ENCODE measurements at places on chromosomes 6 and 20.
A peak's percentile ranks its signal among the peaks of the same experiment; 100 is the strongest.

DNA sequence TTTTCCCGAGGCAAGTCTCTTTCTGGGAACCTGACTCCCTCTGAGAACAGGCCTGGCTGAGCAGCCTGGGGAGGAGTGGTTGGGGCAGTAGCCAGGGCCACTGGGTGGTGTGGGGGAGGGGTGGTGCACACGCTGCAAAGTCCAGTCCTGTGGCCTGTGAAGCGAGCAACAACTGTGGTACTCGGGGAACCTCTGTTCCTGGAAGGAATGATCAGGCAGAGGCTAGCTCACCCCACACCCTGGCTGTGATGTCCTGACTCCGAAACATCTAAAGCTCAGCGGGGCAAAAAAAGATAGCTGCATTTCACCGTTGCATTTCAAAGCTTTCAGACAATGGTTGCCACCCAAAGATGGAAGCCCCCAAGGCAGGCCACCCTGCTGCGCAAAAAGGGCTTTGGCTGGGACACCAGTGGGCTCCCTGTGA is 25.5 kb downstream of the PCK1 start:
- no peak for DNase-seq

- no peak for DNase-seq
These were observed 21.2 kb upstream of the VSTM2L start for GRCh38 chr20:37881601-37882343.

GRCh38 chr6:122799916-122800686 is 11.0 kb downstream of the SMPDL3A start:
- no peak for DNase-seq

GRCh38 chr6:20338156-20338555 is 63.5 kb upstream of the E2F3 start:
- no peak for DNase-seq

DNA sequence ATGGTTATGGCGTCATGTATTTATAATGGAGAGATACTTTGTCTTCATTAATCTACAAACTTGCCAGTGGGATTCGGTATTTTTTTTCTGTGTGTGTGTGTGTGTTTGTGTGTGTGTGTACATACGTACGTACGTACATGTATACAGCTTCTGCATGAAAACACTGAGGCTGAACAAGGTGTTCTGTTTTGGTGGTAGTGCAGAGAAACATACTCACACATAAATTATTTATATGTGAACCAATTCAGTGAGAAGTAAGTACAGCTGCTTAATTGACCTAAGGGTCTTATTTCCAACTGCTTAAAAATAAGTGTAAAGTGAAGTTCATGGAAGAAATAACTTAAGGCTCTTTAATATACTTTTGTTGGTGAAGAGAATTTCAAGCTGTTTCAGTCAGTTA is 234.2 kb downstream of the BCKDHB start:
- DNase-seq, result no peak

DNA sequence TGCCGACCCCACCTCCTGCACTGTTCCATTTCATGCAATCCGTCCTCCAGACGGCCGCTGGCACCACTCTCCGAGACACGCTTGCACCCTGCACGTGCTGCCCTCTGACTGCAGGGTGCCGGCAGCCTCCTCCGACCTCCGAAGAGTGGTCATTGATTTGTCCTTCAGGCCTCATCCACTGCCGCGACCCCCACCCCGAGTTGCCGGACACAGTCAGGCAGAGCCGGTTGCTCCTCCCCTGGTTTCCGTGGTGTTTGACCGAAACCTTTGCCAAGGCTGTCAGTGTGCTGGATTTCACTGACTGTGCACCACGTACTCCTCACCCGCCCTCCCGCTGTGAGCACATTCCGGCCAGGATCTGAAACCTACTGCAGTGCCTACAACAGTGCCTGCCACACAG is 156.4 kb upstream of the PDE10A start:
- DNase-seq, result no peak

DNA sequence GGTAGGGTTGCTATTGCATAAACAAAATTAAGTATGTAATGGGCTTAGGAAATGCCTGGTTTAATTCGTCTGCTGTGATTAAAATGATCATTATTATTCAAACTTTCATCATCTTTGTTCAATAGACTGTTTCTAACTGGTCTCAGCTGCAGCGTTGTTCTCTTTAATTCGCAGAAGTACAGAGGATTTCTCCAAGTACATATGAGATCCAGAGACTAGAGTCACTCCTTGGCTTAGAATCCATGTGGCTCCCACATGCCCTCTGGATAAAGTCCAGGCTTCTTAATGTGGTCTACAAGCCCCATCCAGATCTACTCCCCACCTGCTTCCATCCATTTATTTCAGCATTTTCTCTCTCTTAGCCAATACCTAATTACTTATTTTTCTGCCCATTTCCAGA is 1.1 kb upstream of the ZBTB24 start:
- DNase-seq, result no peak

DNA sequence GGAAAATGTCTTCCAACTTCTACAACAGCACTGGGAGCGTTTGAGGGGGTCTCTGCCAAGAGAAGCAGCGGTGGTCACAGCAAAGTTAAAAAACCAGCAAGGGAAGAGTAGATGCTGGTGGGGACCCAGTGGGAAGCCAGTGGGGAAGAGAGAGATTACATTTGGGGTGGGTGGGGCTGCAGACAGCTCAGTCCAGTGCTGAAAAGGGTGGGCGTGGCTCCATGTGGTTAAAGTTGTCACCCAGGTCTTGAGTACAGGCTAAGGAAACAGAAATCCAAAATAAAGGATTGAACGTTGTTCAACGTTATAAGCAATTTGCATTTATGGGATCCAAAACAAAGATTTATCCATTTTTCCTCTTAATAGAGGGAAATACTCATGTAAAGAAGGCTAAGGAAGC is 106.3 kb upstream of the LY86 start:
- DNase-seq, result no peak

DNA sequence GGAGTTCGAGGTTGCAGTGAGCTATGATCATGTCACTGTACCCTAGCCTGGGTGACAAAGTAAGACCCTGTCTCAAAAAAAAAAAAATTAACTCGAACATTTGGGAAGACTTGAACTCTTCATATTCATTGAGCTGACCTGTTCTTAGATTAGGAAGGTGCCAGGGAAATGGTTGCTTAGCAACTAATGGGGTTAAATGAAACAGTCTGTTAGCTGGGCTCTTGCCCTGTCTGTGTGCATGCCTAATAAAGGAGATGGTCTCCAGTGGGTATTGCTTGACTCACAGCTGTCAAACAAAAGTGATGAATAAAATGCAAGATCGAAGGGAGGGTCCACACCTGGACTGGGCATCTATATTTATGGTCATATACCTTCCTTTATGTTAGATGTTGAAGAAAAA is 101.8 kb downstream of the KLHL32 start:
- no peak for DNase-seq

DNA sequence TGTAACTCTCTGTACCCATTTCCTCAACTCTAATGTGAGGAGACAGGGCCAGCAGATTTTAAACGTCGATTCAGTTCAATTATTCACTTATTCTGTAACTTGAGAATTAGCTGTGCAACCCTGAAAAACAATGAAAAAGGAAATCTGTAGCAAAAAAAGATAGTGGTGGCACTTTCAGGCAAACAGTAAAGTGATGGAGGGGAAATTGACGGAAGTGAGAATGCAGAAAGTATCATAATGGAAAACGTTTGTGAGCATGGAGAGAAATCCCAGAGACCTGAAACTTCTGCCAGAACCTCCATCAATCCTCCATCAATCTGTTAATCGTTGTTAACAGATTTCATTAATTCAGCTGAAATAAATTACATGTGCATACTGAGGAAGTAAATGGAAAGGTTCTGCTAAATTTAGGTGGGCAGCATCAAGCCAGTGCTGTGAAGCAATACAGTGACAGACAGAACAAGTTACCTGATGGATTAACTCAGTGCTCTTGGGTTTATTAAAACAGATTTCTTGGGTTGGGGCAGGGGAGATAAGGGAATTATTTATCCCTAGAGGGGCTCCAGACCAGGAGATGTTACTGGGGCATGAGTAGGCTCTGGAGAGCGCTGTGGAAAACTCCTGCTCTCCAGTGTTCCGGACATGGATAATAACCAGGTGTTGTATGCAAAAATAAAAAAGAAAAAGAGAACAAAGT is 17.5 kb downstream of the KIZ start:
- no peak for DNase-seq

GRCh38 chr6:90048206-90048967 is 154.1 kb downstream of the GJA10 start:
- no peak for DNase-seq

GRCh38 chr6:87641065-87641692 is 51.2 kb downstream of the ORC3 start:
- DNase-seq, result no peak

GRCh38 chr6:167141667-167142432 is 15.9 kb downstream of the GPR31 start:
- peak; percentile 18 for DNase-seq

GRCh38 chr6:84422380-84422968 is 195.0 kb upstream of the CEP162 start:
- DNase-seq, result peak; percentile 39

- no peak for DNase-seq
These were observed 21.3 kb upstream of the UTRN start for GRCh38 chr6:144263786-144264185.

DNA sequence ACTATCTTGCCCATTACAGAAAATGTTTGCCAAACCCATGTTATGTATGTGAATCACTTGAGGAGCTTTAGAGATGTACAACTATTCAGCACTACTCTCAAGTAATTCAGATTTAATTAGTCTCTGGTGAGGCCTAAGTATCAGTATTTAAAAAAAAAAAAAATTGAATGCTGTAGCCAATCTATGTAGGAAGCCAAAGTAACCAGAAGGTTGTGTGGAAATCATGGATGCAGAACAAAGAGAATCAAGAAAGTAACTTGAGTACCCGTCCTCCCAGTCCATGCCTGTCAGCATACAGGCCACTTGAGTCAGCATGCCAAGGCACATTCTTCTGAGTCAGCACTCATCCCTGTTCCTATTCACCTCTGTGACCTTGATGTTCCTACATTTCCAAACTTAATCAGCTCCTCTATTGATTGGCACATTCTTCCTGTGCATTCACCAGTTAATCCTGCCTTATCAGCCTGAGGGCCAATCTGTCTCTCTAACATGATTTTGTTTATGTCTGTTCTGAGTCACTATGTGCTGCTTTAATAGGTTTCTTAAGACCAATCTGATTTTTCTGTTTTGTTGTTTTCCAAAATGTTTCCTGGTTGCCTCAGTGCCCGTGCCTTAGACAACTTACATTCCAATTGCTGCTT is 165.6 kb downstream of the KCNQ5 start:
- no peak for DNase-seq

- no peak for DNase-seq
These were observed 20.0 kb upstream of the UBE2J1 start for GRCh38 chr6:89372506-89372901.

DNA sequence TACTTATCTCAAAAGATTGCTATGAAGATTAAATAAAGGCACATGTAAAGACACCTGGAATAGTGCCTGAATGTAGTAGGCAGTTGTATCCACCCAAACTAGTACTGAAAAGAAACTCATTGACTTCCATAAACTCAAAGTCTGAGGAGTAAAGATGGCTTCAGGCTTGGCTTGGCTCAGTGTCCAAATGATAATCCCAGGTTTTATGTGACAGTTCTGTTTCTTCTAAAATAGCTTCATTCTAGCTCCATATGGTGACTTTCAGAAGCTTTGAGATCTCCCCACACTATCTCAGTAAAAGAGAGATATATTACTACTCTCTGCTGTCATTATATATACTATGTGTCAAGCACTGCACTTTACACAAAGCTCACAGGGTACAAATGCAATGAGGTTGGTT is 121.3 kb downstream of the DOK5 start:
- DNase-seq, result no peak

- peak; percentile 63 for DNase-seq
These were observed 72.7 kb downstream of the IGF2R start for GRCh38 chr6:160041608-160042007.

GRCh38 chr6:22530506-22530905 is 38.9 kb upstream of the HDGFL1 start:
- no peak for DNase-seq

DNA sequence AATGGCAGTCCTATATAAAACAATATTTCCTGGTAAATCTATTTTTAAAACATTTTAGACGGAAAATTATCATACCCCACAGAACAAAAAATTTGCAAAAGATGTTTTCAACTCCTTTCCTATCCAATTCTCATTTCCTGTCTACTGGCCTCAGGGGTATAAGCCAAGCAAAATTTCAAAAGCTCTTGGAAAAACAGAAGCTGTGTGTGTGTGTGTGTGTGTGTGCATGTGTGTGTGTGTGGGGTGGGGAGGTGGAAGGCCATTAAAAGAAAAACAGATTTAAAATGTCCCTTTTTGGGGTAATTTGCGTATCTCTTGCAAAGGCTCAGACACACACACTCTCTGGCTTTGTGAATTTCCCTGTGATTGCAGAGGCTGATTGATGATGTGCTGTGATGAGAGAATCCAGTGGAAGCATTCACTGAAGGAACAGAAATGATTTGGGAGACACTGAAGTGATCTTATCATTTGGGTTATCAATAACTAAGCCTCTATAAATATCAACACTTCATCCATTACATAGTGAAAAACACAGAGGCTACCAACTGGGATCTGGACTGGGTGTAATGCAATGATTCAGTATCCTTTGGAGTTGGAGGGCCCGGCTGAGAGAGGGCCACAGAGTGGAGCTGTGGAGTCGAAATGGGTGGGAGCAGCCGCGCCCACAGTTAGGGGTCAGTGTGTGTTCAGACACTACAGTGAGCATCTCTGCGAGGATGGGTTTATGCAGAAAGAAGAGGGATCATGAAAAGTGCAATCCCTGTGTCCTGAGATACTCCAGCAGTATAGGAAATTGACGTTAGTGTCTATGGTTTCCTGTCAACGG is 106.8 kb upstream of the PREP start:
- DNase-seq, result peak; percentile 29

DNA sequence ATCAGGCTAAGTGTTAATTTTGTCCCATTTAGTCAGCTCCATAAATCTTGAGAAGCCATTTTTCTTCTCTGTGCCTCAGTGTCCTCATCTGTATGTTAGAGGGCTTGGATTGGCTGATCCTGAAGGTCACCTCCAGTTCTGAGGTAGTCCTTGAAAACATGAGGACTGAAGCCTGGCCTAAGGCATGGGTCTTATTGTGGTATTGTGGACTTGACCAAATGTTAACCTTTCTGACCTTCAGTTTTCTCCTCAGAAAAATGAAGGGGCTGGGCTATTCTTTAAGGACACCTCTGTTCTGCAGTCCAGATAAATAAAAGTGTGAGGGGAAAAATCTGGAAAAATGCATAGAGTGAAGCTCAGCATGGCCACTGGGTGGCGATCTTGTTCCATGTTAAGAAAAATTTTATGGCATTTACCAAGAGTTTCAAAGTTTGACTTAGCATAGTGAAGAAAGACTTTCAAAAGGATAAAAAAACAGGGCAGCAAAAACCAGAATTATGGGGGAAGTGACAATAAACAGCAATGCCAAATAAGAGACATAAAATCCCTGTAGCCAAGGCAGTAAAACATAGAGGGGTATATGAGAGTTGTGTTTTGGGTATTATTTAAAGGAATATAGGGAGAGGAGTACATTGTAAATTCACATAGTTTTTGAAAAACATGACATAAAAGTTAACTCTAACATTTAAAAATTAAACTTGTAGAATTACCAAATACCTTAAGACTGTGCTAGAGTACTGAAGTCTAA is 13.2 kb upstream of the TFB1M start:
- DNase-seq, result peak; percentile 34

All from heart right ventricle (tissue), 16 donors.